ENCODE measurements at places on chromosomes 5 and 9.

- no peak for DNase-seq
These were observed 28.2 kb downstream of the MTRR start for GRCh38 chr5:7897014-7897600.

- DNase-seq, result no peak
These were observed 54.8 kb upstream of the NCS1 start for GRCh38 chr9:130117376-130117775.

GRCh38 chr9:22136461-22137096 lies 127.5 kb upstream of the CDKN2B start:
- no peak for DNase-seq

DNA sequence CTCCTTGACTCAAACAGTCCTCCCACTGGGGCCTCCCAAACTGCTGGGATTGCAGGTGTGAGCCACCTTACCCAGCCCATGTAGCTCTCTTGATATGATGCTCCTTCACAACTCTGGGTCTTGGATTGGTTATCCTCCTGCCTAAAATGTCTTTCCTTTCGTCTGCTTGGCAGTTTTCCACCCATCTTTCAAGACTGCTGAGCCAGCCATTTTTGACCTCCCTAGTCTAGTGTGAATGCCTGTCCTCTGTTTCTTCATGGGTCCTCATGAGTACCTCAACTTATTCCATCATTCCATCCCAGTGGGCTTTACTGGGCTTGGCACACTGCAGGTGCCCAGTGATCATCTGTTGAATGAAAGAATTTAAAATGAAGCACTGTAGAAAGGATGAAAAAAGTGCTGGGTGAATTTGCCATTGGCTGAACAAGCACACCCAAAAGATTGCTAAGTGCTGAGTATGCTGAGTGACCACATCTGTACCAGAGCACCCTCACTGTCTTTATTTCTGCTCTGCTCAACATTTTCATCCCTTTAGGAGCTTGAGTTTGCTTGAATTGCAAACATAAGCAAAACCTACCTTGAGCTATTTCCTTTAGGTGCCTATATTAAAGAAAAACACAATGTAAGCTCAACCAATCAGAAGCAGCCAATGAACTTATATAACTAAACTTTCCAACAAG lies 84.8 kb upstream of the FAM169A start:
- DNase-seq, result no peak

DNA sequence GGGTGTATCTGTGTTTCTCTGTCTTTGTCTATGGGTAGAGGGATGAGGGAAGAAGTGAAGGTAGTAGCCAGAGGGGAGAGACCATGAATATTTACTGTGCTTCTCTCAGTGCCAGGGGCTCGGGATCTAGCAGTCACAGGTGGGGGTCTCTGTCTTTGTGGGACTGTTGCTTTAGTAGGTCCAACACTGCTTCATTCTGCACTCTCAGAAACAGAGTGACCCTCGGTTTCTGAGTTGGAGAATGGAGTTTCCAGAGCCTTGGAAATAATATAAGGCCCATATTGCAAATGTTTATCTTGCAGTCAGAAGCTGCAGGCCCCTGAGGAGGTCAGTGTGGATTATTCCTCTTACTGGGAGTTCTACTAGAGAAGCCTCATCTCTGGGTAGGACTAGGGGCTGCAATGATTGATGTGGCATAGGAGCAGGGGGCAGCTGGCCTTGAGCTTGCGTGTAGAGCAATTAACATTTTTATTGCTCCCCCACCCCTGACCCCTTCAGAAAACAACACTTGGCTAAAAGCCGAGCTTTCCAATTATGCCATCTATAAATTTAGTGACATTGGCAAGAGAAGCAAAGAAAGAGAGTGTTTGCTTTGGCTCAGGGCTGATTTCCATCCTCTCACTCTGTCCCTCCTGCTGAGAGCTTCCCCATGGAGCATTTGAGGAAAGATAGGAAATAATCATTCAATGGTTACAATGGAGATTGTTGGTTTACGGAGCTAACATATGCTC lies 55.0 kb upstream of the TRPC7 start:
- DNase-seq, result no peak

DNA sequence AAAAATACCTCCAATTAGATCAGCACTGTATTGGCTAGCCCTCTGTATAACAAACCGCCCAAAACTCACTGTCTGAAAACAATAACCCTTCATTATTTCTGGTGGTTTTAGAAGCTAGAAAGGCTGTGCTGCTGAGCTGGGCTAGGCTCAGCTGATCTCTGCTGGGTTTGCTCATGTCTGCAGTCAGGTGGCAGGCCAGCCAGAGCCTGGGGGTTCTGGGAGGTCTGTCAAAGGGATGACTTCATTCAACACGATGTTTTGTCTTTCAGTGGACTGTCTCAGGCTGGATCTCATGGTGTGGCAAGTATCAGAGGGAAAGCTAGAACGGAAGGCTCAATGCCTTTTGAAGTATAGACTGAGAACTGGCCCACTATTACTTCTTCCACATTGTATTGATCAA lies 335.1 kb upstream of the DMAC1 start:
- no peak for DNase-seq

- DNase-seq, result no peak
These were observed 328.1 kb downstream of the HINT1 start for GRCh38 chr5:130836729-130837649.

GRCh38 chr9:24073007-24073592 lies 247.1 kb upstream of the ELAVL2 start:
- DNase-seq, result no peak

- no peak for DNase-seq
These were observed 10.3 kb upstream of the WDR5 start for GRCh38 chr9:134125413-134126095.

GRCh38 chr9:93295031-93295430 lies 111.1 kb downstream of the WNK2 start:
- DNase-seq, result no peak

DNA sequence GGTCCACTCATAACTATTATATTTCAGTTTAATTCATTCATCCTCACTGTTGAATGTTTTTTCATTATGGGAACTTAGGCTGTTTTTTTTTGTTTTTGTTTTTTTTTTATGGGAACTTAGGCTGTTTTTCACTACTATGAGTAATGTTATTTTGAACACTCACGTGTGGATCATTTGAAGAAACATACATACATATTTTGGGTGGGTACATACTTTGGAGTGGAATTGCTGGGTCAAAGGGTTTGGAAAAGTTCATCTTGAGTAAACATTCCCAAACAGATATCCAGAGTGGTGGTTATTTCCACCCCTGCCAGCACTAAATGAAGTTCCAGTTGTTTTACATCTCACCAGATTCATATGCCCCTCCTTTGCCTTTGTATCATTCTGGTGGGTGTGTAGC lies 584.4 kb downstream of the PSAT1 start:
- DNase-seq, result no peak

DNA sequence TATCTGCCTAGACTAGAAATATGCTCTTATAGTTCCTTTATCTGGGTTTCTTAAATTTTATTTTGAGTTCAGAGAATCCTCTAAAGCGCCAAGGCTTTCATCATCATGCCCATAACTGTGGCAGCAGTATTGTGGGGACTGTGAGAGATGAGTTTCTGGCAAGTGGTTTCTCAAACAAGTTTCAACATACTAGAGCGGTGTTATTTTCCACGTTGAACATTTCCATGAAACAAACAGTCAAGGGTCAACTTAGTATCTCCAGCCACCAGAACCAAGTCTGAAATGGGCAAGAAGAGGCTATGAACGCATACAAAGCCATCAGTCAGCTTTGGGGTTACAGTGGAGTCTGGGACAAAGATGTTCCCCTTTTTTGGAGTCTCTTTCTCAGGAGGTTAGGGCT lies 40.3 kb downstream of the SERINC5 start:
- DNase-seq, result no peak

DNA sequence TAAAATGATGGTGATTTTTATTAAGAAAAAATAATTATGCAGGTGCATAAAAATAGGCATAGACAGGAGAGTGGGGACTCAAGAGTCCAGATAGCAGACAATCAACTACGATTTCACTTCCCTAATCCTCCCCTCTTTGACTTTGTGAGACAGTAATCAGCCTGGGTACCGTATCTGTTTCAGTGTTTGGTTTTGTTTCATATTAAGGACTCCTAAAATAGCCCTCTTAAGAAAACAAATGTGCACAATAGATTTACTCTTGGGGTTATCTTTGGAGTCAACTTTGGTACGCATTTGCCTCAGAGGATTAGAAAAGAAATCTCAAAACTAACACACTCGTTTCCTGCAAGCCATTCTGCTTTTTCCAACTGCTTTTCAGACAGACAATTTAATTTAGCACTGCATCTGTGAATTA lies 96.3 kb downstream of the ZNF608 start:
- no peak for DNase-seq

- DNase-seq, result no peak
These were observed 231.4 kb downstream of the MARCHF11 start for GRCh38 chr5:15948190-15948589.

DNA sequence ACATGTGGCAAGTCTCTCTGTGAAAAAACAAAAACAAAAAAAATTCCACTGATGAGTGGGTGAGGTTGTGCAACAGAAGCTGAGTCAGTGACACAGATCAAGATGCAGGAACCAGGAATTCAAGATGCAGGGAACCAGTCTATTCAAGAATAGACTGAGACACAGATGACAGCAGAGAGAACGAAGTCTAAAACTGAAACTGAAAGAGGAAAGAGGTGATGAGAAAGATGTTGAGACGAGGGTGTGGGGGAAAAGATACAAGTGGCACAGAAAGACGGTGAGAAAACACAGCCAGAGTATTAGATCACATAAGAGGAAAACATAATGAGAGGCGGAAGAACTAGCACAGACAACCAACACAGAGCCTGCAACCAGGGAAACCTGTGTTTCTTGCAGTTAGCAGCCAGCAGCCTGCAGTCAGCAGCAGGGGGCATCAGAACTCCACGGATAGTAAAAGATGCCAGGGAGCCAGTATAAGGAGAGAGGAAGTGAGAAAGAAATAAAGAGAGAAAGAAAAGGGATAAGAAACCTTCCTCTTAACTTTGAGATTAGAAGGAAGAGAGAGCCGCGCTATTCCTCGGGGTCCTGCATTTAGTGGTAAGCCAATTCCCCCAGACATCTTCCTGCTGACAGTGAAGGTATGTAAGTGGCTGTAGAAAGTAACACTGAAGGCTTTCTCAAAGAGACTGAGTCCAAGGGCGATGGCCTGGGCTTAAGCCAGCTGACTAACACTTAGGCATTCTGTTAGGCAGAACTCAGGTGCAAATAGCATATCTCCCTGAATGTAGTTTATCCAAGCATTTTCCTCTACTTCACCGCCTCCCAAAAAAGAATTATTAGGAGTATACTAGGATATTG lies 79.0 kb downstream of the TLR4 start:
- DNase-seq, result no peak

- peak; percentile 6 for DNase-seq
These were observed 131.0 kb upstream of the CCNG1 start for GRCh38 chr5:163306421-163306820.

- no peak for DNase-seq
These were observed 111.8 kb downstream of the INIP start for GRCh38 chr9:112605963-112606699.

- no peak for DNase-seq
These were observed 36.2 kb downstream of the SECISBP2 start for GRCh38 chr9:89354471-89354870.

DNA sequence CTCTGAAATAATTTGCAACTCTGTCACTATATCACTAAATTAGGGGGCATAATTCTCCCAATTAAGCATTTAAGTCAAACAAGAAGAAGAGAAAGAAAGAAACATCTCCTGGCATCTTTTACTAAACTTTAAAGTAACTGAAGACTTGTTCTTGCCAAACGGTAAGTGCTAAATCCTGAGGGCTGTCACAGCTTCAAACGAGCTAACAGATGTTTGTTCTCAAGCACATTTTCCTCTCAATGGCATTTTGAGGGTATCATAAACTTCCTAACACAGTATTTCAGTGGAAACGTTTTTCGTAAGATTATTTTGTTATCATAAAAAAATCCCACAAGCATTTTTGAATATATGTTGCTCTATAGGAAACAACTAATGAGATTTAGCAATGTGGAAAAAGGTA lies 169.5 kb upstream of the TAS2R1 start:
- DNase-seq, result no peak

GRCh38 chr5:98769210-98769958 lies 4.1 kb upstream of the RGMB start:
- DNase-seq, result no peak

- no peak for DNase-seq
These were observed 299.6 kb upstream of the GRIN3A start for GRCh38 chr9:102038006-102038405.

DNA sequence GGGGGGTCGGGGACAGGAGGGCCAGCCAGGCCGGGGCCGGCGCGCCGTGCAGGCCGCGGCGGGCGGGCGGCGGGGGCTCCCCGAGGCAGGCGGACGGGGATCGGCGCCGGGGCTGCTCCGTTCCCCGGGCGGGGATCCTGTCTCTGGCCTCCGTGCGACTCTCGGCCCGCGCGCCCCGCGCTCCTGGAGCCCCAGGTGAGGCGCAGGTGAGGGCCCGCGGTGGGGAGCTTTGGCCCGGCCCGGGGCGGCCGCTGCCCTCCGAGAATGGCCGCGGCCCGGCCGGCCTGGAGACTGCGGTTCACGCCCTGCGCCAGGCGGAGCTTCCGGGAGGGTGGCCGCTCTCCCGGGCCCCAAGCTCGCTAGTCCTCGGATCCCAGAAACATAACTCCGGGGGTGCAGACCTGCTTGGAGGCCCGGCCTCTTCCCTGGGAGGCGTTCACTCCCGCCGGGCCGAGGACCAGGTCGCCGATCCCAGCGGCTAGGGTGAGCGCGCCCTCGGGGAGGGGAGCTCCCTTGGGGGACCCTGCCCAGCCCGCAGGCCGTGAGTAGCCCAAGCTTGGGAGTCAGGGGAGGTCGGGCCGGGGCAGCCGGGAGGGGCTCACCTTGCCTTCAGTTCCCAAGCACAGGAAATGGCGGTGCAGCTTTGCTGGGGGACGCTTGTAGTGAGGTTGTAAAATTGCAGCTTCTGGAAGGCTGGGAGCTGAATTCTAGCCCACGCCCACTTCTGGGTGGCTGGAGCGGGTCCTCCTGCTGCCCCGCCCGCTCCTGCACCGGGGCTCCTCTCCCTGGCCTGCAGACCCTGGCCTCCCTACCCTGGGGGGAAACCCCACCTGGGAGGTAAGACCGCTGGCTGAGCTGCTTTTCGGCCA lies 723 bp downstream of the PPP1R26 start:
- no peak for DNase-seq

- no peak for DNase-seq
These were observed 7.9 kb upstream of the CER1 start for GRCh38 chr9:14730461-14730898.

GRCh38 chr5:112914584-112914983 lies 7.4 kb downstream of the REEP5 start:
- DNase-seq, result no peak

- no peak for DNase-seq
These were observed 10.5 kb upstream of the MRNIP start for GRCh38 chr5:179869101-179869500.

GRCh38 chr5:74028406-74028805 lies 402.4 kb downstream of the ARHGEF28 start:
- peak; percentile 60 for DNase-seq

- peak; percentile 74 for DNase-seq
These were observed 577.7 kb upstream of the FTMT start for GRCh38 chr5:121273833-121274433.

GRCh38 chr5:149961957-149962409 lies 1.4 kb downstream of the SLC26A2 start:
- DNase-seq, result no peak

- DNase-seq, result no peak
These were observed 48.8 kb downstream of the POC5 start for GRCh38 chr5:75668445-75668844.

Data from HCT116 (cell line).